Uterus (tissue), 4 donors: ENCODE measurements at places on chromosomes 7 and 10. TPM values are rescaled to one million over a fixed set of nuclear protein-coding genes. Genes with fewer than 3 reads are reported as not detected.

GRCh38 chr10:123043409-123043925, 34.7 kb downstream of the ACADSB start:
- no peak for DNase-seq

DNA sequence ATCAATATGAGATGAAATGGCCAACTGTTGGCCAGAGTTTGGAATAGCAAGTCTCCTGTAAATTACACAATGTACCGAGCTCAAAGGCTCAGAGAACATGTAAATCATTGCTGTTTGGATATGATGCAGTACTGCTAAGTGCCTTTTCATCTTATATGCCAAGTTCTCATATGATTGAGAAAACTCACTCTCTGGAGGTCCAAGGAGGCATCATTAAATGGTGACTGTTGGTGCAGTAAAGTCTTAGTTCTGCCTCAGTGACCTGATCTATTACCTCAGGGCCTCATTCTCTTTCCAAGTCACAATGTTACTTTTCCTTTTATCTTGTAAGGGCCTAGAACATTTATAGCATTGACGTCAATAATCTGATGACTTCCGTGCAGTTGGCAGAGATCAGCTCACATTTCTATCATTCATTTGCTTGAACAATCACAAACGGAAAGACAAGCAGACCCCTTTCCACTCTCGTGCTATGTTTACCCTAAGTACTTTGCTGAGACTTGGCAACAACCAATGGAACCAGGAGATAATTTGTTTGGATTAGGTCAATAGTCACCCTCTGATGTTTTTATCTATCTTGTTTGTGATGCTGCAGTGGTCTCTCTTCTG, 32.6 kb upstream of the PDK4 start:
- no peak for DNase-seq

GRCh38 chr10:29370097-29371092, 81.5 kb downstream of the LYZL1 start:
- DNase-seq = no peak

Gene APBB1IP
- total RNA-seq = 1.9 TPM

- DNase-seq = no peak
These were observed 538.9 kb downstream of the INHBA start for GRCh38 chr7:41163991-41164390.

- DNase-seq = no peak
These were observed 122.2 kb downstream of the NPY start for GRCh38 chr7:24406053-24406788.

GRCh38 chr10:133476641-133476990, 22.9 kb downstream of the SCART1 start:
- DNase-seq = no peak

Gene GRM3
- total RNA-seq = not detected

DNA sequence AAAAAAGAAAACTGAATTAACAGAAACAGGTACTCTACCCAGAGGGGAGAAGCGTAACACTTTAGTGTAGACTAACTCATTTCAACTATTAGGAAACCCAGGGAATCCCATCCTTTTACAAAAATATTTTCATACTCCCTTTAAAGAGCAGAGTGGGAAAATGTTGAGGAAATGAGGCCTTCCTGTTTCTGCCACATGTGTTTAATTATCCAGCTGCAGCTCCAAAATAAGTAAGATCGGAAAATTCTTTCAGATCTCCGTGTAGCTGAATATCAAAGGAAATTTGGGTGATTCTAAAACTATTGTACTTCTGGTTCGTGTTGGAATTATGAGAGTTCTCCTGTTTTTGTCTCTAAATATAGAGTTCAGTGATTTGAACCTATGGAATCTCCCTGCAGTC, 58.0 kb upstream of the CAV2 start:
- DNase-seq = no peak

Gene PRXL2A
- total RNA-seq = 12.3 TPM

DNA sequence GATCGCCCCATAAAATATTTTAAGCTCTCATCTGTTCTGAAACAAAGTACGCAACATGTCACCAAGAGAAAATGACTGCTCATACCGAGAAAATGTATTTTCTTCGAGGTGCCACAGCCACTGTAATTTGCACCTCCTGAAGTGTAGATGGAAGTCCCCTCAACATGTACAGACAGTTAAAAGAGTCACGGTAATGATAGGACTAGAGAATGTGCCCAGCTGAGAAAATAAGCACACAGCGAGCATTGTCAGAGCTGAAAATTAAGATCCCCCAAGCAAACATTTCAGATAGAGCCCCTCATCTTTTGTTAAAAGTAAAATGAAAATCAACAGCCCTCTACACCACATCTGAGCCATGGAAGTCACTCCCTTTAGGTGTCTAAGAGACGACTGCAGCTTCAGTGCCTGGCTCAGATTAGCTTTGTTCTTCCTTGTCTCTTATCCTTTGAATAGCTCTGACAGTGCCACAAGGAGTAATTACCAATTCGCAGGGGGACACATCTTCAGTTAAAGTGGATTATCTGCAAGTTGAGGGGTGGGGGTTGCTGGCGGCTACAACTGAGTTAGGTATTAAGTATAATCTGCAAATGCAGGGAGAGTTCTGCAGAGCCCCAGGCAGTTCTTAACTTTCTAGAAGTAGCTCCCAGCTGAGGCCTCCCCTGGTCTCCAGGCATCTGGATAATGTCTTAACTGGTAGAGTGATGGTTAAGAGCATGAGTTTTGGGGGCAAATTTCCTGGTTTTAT, 222.7 kb upstream of the C7orf33 start:
- DNase-seq = no peak
